Activated CD8-positive, alpha-beta memory T cell treated with anti-CD3 and anti-CD28 coated beads for 24 hours (primary cell): ENCODE measurements at places on chromosomes 5 and 9.

DNA sequence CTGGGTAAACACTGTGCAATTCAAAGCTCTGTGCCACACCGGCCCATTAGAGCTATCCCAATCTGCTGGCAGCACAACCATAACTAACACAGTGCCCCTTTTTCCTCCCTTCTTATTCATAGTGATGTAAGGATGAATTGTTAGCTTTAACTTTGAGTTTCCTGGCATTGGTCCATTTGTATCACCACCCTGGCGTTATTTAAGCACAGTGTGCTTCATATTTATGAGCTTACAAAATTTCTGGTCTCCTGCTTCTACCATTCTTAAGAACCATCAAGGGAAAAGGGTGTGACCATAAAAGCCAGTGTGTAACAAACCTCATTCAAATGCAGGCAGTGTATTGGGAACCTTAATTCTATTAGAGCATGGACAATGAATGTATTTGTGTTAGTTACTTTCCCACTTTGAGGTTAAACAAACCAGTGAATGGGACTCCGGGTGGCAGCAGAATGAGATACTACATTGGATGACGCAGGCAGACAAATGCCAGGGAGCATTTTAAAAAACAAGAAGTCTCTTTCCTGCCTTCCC, 222.6 kb downstream of the TMEM161B start:
- no peak for DNase-seq

DNA sequence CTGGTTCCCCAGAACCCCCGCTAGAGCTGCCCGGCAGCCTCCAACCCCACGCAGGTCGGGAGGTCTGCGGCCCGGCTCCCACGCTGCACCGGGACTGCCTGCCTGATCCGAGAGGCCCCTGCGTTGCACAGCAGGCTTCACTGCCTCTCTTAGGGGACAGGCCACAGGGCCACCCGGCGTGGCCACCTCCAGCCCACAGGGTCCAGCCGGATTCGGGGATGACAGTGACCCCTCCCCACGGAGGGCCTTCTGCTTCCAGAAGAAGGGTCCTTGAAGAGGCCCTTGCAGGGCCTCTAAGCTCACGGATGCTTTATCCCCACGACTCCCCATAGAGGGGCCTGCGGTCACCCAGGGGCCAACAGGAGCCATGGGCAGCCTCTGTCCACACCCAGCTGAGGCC, 66.1 kb upstream of the PPP1R26 start:
- no peak for DNase-seq

DNA sequence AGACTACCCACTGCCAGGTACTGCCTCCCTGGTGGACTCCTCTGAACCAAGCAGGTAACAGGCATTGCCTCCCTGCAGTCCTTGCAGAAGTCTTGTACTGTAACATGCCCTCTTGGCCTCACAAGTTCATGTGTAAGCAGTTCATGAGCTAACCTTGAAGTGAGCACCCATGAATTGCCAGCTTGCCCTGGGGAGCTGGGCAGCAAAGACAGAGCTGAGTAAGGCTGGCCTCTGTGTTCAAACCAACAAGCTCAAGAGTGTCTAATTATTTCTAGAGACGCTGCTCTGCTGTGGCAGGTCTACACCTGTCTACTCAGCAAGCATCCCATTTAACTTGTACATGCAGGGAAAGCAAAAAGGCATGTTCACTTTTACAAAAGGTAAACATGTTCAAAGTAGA, 113.5 kb downstream of the FEM1C start:
- no peak for DNase-seq

GRCh38 chr5:1057485-1058082, 49.0 kb downstream of the NKD2 start:
- DNase-seq = no peak

- no peak for DNase-seq
These were observed 10.5 kb downstream of the CLTB start for GRCh38 chr5:176405656-176406435.

DNA sequence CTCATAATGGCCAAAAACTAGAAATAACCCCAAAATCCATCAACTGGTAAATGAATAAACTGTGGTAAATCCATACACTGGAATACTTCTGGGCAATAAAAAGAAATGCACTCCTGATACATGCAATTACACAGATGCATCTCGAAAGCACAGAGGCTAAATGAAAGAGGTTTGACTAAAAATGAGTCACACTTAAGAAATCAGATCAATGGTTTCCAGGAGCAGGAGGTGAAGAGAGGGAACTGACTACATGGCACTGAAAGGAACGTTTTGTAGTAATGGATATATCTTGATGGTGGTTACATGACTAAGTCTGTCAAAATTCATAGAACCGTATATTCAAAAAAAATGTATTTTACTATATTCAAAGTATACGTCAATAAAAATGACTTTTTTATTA, 42.4 kb downstream of the STRBP start:
- DNase-seq = no peak
